ENCODE measurements at places on chromosomes 2 and 18.

GRCh38 chr2:19617257-19617848 lies 258.9 kb upstream of the OSR1 start:
- DNase-seq: no peak

DNA sequence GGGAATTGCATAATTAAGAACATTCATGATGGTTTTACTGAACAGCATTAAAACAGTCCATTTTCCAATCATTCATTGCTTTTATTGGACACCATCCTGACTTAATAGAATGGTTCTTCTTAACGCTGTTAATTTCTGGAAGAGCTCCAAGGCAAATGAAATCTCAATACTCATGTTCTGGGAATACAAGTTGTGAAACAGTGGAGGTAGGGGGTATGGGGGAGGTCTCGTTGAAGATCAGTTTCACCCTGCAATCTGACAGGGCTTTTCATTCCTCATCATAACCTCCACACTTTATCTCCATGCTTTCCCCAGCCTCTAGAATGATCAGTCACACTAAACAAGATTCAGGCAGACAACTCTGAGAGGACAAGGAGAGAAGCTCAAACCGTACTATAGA lies 113.6 kb downstream of the ETAA1 start:
- DNase-seq: peak; percentile 28

GRCh38 chr18:63309422-63309821 lies 10.1 kb downstream of the BCL2 start:
- DNase-seq: no peak

GRCh38 chr2:106193977-106194778 lies at the start of gene UXS1:
Gene UXS1 (minus strand): TSS chr2:106194301. CDS start chr2:106194241, 60 bp downstream.
- peak; percentile 93 for DNase-seq

All from stromal cell of bone marrow (primary cell).